ENCODE measurements at places on chromosomes 2 and 18.

DNA sequence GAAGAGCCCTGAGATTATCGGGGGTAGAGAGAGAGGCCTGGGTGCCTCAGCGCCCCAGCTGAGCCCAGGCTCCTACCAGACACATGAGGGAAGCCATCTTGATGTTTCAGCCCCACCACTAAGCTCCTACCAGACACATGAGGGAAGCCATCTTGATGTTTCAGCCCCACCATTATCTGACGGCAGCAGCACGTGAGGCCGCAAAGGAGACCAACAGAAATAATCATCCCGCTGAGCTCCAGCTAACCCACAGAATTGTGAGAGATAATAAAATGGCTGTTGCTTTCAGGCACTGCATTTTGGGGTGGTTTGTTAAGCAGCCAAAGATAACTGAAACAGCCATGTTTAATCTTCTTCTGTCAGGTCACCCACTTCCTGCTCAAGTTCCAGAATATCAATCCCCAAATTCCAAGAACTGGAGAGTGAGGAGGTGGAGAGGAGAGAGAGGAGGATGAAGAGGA, 29.3 kb upstream of the SOS1 start:
- DNase-seq = no peak

GRCh38 chr2:85422072-85422457, 3.6 kb downstream of the SH2D6 start:
- DNase-seq = no peak

- DNase-seq = peak; percentile 3
Observed at GRCh38 chr2:121974897-121975661, 219.6 kb downstream of the TSN start.

- DNase-seq = no peak
Observed at GRCh38 chr2:228703152-228703551, 521.7 kb upstream of the SPHKAP start.

DNA sequence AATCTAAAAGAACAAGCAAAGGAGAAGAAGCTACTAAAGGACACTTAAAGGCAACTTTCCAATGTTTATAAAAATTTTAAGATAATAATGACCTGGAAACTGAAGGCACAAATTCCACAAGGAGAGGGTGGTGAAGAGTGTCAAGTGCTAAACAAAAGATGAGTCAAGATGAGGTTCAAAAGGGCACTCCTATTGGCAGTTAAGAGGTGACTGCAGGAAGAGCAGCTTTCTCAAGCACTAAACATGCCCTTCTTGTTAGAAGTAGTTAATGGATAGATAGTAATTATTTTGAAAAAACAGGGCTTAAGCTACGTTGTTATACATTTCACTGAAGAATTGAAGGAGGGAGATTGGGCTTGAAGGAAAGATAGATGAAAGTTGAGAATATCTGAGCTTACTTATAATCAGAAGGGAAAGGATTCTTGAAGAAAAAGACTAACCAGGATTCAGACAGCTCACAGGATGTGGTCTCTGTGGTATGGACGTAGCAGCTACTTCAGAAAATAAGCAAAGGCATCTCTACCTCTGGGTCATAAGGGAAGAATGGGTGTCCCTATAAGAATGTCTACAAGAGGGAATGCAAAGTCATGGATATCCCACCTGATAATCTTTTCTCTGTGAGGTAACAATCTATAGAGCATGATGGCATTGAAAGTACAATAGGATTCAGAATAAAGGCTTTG, 454.7 kb upstream of the SLC39A10 start:
- DNase-seq = no peak
